ENCODE measurements at places on chromosomes 11 and 22.

DNA sequence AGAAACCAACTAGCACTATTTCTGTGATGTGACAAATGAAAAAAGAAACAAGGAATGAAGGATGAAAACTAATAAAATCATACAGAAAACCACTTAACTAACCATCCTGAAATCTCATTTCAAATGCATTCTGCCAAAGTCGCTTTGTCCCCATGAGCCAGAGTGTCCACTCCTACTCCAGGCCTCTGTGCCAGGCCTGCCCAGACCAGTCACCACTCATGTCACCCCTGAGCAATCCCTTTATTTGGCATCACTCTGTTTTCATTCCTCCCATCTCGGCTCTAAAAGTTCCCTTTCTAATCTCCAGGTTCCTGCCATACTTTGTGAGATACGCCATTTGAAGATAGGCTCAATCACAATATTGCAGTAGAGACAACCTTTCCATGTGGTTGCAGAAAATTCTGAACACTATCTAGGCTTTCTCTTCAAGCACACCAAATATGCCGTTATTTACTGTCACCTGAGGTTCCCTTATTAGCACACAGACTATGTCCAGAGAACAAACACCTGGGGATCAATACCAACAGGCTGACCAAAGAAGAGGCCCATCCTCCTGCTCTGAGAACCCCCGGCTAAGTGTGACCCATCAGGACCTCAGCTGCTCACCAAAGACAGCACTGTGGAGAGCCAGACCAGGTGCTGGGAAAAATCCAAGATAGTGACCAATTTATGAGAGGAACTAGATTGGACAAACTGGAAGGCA lies 202.4 kb downstream of the LARGE1 start:
- no peak for DNase-seq

- no peak for DNase-seq
Measured at GRCh38 chr11:134604886-134605285, 192.8 kb upstream of the B3GAT1 start.

DNA sequence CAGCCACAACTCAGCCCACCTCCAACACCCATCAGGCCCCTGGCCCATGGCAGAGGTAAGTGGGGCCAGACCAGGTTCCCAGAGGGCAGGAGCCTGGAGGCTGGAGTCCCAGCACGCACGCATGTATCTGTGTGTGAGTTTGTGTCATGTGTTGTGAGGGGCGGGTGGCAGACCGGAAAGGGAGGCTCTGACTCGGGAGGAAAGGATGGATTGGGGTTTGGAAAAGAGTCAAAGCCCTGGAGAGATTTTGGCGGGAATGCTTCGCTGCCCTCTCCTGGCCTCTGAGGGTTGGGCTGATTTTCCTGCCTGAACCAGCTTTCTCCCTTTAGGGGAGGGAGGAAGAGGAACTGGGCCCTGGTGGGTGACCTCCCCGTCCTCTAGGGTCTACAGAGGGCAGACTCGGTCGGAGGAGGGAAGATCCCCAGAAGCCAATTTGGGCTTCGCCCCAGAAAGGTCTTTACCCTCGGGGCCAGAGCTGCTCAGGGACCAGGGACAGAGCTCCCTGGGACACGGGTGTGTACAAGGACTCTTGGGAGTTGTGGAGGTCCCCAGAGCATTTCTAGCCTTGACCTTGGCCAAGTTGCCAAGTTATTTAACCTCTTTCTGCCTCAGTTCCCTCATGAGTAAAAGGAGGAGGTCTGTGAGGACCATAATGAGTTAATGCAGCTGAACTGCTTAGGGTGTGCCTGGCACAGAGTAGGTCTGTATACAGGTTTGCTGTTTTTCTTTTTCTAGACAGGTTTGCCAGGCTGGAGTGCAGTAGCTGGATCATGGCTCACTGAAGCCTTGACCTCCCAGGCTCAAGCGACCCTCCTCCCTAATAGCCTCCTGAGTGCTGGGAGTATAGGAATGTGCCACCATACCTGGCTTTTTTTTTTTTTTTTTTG lies 6.9 kb downstream of the C11orf68 start:
- DNase-seq, result peak; percentile 32

DNA sequence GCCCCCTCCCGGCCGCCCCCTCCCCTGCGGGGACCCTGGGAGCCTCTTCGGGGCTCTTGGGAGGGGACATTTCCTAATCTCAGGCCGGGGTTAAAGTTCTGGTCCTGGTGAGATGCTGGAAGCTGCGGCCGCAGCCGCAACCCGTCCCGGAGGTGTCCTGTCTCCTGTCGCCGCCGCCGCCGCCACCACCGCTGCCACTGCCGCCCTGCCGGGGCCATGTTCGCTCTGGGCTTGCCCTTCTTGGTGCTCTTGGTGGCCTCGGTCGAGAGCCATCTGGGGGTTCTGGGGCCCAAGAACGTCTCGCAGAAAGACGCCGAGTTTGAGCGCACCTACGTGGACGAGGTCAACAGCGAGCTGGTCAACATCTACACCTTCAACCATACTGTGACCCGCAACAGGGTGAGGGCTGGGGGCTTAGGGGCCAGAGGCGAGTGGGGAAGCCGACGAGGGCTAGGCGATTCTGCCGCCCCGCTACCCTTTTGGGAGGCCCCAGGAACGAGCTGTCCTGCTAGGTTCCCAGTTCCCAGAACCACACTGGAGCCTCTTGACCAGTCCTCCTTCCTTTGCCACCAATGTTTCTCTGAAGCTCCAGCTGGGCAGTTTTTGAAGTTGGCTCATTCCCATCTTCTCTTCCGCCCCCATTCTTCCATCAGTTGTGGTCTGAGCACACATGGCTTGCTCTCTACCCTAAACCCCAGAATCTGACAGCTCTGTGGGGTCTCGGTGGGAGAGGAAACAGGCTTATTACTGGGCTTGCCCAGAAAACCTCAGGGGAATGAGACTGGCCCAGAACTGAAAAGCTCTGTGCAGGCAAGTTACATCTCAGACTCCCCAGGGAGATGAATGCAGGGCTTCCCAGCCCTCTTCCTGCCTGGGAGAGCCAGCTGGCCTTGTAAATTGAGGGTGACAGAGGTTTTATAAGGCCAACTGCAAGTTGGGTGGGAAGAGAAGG lies 781 bp downstream of the SIDT2 start:
- DNase-seq, result peak; percentile 31

GRCh38 chr11:61963016-61963281 lies 4.5 kb downstream of the FTH1 start:
- peak; percentile 94 for DNase-seq
